Epithelial cell of proximal tubule (primary cell): ENCODE measurements at places on chromosomes 4 and X. TPM values are rescaled to one million over a fixed set of nuclear protein-coding genes. Genes with fewer than 3 reads are reported as not detected.

The XK gene
- total RNA-seq: 0.63 and 1.4 TPM in 2 replicates

The PLAC8 gene
- 1.7 and 8.4 TPM in 2 replicates for total RNA-seq

The TLR10 gene
- total RNA-seq: not detected in 2 replicates

The DRP2 gene
- total RNA-seq: 0.22 and 0.86 TPM in 2 replicates

The GAGE1 gene
- not detected in 2 replicates for total RNA-seq

DNA sequence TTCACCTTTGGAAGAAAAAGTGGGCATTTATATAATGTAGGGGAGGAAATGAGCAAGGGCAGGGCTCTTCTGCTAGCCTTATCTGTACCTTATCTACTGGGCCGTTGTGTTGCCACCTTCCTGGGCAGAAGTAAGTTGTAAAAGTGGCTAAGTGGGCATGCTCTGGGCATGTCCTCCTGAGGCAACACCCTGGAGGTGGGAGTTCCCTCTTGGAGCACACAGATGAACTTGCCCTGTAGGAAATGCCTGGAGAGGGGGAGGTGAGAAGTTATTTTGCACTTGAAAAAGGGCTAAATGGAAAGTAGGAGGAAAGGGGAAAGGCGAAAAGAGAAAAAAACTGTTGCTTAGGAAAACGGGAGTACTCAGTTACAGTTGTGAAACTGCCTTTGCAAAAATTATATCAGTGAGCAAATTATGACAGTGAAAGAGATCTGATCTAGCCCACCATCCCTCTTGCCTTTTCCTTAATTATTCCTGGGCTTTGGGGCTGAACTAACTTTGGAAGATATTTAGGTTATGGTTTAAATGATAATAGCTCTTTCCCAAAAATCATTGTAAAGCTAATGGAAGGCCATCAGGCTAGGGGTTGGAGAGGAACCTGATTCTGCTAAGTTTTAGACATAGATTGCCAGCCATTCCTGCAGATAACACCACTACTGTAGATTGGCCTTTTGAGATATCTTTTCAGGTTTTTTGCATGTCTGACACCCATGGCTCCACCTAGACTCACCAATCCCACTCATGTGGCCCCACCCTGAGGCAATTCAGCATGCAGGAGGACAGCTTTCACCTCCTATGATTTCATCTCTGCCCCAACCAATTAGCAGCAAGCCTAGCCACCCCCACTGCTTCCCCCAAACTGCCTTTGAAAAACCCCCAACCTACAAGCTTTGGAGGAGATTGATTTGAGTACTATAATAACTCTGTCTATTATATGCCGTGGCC lies 20.5 kb upstream of the ZNF81 start:
- DNase-seq: no peak

GRCh38 chr4:157572284-157572683 lies 351.8 kb downstream of the GRIA2 start:
- no peak for DNase-seq

DNA sequence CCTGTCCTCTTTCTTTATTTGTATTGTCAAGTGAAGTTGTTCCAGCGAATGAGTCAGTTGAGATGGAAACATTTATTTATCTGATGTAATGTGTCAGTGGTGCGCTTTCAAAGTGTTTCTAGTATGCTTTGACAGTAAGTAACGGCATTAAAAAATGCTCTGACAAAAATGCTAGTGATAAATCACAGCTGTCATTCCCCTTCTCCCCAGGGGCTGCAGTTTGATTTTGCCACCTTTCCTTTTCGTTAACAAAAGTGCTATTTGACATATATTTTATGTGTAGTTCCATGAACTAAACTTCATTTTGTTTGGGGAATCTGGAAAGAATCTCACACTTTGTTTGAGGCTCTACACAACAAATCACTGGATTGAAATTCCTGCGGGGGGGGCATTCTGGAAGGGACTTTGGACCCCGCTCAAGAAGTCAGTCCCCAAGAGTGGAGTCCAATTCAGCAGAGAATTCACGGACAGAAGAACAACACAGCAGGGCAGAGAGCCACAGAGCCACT lies 7.6 kb upstream of the TBC1D19 start:
- DNase-seq: no peak

- peak; percentile 18 for DNase-seq
Observed at GRCh38 chrX:55240788-55241340, 20.7 kb downstream of the PAGE5 start.

DNA sequence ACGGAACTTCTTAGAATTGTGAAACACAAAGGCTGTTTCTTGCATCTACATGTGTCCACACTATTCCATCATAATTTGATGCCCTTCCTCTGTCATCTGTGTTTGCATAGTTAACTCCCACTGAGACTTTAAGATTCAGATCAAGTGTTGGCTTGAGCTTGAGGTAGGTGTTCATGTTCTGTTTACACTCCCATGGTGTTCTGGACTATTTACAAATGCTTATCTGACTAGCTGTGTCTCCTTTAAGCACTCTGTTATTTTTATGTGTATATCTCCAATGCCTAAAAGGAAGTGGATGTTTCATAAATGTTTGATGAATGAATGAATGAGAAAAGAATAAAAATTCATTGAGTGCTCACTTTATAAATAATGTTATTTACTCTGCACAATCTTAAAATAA lies 622.7 kb downstream of the RAB28 start:
- no peak for DNase-seq

GRCh38 chrX:46180258-46180687 lies 364.9 kb downstream of the ZNF674 start:
- no peak for DNase-seq
